ENCODE measurements at places on chromosomes 11 and 22. TPM values are rescaled to one million over a fixed set of nuclear protein-coding genes. Genes with fewer than 3 reads are reported as not detected.

PATL1 gene
- total RNA-seq: 36.6 TPM

DNA sequence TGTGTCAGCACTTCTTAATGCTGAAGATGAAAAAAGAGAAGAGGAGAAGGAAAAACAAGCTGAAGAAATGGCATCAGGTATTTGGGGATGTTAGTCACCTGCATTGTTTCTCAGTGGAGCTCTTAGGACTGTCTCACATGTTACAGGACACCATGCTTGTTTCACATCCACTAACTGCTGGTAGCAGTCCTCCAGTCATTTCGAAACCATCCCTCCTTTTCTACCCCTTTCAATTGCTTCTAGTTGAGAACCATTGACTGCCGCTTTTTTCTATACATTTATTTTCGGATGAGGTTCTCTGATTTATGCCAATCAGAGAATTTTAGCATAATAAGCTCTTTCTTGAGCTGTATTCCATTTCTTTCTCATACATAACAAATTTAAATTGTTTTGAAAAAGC is 21.5 kb downstream of the BIRC2 start:
- no peak for DNase-seq

MMP3 gene
- not detected for total RNA-seq

GRCh38 chr22:50673231-50674129 is 857 bp downstream of the SHANK3 start:
- no peak for DNase-seq

GRCh38 chr11:111179184-111179910 is 66.2 kb upstream of the POU2AF2 start:
- DNase-seq: no peak

DNA sequence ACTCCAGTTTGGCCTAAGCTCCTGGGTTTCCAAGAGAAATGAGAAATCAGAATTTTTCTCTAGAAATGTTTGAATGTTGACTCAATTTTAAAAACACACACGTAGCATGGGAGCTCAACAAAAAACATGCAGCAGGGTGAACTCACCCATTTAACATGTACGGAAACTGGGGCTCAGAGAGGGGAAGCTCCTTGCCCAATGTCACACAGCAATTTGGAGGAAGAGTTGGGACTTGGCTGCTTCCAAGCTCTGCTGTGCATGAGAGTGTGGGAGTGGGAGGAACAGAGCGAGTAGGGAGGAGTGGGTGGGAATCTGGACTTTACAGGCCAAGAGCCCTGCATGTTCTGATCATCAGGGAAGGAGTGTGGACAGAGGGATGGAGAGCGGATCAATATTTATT is 5.9 kb downstream of the TPST2 start:
- no peak for DNase-seq

DNA sequence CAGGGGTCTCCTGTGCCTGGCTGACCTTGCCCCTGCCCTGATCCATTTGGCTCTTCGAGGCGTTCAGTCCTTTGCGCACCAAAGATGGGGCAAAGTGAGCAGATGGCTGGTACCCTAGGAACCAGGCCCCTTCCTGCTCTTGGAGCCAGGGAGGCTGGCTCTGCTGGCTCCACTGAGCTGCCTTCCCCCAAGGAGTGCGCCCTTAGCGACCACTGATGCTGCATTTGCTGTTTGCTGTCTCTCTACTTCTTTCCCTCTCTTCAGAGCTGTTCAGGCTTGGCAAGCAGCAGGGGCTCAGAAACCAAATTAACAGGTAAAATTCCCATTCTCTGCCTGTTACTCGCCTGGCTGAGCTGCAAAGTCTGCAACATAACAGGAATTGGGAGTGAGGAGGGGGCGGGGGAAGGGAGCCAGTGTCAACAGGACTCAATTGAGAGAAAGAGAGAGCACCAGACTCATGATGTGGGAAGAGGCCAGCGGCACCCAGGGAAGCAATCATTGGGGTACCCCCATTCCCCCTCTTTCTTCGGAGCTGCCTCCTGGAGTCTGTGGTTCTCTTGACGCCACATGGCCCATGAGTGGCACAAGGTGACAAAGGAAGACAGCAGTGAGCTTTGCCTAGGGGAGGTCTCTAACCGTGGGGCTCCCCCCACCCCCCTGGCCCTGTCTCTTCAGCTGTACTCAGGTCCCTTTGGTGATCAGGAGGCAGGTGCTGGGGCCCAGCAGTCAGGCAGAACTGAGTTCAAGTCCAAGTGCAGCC is 102.3 kb downstream of the TP53I11 start:
- DNase-seq: no peak

DNA sequence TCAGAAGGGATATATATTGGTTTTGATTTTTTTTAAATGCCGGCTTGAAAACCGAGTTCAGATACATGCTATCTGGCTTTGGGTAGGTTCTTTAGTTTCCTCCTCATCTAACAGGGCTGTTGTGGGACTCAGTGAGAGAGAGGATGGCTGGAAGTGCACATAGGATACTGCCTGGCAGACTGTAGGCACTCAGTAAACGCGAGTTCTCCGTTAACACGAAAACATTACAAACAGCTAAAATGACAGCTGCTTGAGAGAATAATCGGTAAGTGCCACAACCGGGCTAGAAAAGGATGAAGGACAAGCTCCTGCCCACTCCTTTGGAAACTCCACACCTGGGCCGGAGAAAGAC is 369 bp downstream of the XRRA1 start:
- no peak for DNase-seq

RHOD gene
- 2.1 TPM for total RNA-seq

GRCh38 chr11:70628176-70628854 is 230.0 kb downstream of the CTTN start:
- DNase-seq: no peak

MRGPRE gene
- total RNA-seq: not detected

DNA sequence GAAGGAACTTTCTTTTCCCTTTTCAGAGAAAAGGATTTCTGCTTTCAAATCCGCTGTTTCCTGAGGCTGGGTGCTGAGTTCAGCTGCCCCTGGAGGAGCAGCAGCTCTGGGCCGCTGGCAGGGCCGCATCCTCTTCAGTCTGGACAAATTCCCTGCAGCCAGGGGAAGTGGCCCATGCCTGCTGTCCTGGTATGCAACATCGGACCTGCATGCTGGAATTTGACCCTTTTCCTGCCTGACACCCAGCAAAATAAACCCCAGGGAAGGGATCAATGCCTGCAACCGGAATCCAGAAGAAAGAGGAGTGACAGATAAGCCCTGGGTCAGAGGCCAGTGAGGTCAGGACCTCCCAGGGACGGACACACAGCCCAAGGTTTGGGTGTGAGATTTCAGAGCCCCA is 54.1 kb upstream of the LINC01488 start:
- no peak for DNase-seq

GRCh38 chr11:119567688-119568582 is 145.0 kb upstream of the THY1 start:
- DNase-seq: no peak

C11orf16 gene
- not detected for total RNA-seq

DNA sequence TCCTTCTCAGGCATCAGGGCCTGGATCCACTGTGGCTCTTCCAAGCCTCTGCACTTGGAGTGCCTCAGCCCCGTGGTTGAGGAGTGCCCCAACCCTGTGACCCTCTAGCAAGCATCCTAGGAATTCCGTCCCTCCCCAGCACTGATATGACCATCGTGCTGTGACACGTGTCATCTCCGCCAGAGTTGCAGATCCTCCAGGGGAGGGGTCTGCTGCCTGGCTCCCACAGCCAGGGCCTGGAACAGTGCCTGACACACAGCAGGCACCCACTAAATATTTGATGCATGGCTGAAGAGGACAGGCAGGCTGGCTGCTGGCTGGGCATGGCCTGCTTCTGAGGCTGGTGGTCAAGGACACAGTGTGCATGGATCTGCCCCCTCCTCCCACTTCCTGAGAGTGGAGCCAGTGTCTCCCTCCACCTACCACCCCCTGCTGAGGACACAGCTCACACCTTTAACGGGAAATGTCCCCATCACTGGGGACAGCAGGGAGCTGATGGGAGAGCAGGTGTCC is 1.7 kb upstream of the CD81 start:
- DNase-seq: no peak

DNA sequence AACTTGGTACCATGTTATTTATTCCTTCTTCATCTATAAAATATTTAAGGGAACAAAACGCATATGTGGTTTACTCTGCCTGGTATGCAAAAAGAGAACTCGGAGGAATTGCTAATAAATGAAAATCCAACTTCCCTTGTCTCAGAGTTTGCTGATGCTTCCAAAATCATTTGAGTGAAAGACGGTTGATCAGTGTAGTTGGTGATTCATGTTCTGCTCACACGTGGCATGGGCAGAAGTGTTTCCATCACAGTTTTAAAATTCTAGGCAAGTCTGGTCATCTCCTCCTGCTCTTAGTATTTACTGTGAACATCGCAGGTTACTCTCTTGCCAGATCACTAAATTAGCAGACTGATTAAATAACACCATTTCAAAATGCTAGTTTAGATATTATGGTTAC is 11.9 kb upstream of the PARVB start:
- DNase-seq: no peak

OR51F1 gene
- total RNA-seq: not detected

DNA sequence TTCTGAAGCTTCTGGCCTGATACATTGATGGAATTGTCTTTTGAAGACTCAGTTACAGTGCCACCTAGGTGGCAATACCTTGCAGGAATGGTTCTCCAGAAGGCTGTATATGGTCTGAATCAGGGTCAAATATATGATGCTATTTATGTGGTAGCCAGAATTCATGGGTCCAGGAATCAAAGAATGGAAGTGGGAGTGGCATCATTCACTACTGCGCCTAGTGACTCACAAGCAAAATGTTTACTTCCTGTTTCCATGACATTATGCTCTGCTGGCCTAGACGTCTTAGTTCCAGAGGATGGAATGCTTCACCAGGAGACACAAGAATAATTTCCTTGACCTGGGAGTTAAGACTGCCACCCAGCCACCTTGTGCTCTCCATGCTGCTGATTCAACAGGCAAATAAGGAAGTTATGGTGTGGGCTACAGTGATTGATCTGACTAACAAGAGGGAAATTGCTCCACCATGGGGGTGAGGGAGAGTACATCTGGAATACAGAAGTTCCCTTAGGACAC is 491.8 kb downstream of the ETS1 start:
- no peak for DNase-seq

GRCh38 chr11:65661599-65662246 is 993 bp downstream of the RELA start:
- DNase-seq: no peak

OR52A1 gene
- not detected for total RNA-seq

DNA sequence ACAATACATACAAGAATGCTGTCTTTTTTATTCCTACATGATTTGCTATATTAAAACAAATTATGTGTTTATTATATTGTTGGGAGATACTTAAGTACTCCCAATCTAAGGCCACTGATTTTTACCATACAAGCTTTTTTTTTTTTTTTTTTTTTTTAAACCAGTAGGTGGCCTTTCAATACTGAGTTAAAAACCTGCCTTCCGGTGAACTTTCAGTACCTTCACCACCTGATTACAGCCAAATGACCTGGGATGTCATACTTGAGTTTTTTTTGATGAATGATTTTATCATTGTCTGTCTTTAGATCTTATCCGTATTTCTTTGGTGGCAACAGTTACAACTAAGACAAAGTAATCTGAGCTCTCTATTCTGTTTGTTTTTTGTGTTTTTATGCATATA is 94.0 kb upstream of the FOLH1 start:
- DNase-seq: no peak

VSTM5 gene
- not detected for total RNA-seq

GRCh38 chr11:100730266-100730665 is 43.2 kb downstream of the ARHGAP42 start:
- DNase-seq: no peak

- DNase-seq: no peak
Measured at GRCh38 chr22:47561766-47562165, 799.3 kb downstream of the TBC1D22A start.

DNA sequence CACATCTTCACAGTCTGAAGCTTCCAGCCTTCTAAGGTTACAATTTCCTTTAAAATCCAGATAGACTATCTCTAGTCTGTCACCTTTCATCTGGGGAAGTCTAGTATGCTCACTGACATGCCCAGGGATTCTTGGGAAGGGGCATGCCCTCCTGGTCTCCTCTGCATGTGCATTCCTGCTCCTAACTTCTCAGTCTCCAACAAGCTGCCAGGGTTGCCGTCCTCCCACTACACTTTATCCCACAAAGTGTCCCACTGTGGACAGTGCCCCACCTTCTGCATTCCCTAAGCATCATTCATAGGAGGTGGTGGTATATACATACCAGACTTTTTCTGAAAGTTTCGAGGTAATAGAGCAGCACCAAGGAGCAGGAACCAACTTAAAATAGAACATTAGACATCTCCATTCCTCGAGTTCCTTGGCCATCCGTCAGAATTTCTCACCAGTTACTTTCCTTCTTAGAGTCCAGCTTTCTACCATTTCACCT is 28.7 kb downstream of the EIF3F start:
- no peak for DNase-seq

All from neural crest cell (in vitro differentiated cells).